ENCODE measurements at places on chromosomes 12 and 14.

- no peak for DNase-seq
Observed at GRCh38 chr14:49778421-49778820, 10.5 kb downstream of the KLHDC2 start.

DNA sequence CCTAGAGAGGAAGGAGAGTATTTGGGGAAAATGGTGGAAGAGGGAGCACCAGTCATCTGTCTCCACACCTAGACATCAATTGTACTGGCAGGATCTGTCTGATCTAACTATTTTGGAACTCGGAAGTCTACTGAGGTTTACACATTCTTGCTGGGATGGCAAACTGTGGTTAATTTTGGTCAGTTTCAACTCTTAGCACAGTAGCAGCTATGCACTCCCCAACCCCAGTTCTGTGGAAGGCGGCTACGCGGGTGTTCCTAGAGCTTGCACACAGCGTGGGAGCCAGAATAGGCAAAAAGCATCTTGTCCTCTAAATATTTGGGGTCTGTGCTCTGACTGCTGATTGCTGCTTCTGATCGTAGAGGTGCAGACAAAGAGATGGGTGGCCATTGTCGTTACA lies 33.8 kb downstream of the TECPR2 start:
- DNase-seq: no peak

GRCh38 chr12:26127404-26127803 lies 2.6 kb upstream of the BHLHE41 start:
- DNase-seq: no peak

DNA sequence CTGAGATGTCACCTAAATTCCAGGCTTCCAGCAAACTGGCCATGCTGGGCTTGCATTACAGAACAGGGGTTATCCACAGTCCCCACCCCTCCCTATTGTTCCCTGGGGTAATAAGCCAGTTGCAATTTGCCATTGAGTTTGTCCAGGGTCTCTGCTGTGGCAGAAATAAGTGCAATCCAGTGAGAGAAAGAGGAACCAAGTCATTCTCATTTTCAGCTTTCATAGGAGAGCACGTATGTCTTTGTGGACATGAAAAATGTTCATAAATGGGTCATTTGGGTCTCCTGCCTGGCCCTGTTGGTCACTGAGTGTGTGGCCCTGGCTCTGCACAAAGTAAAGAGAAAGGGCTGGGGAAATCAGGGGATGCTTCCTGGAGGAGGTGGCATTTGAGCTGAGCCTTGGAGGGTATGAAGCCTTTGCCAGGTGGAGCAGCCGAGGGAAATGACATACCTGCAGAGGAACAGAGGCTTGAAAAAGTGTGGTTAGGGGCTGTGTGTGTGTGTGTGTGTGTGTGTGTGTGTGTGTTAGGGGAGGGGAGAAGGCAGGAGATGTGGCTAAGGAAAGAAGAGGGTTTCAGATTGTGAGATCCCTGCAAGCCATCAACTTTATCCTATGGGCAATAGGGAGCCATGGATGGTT lies 29.3 kb downstream of the CMKLR1 start:
- no peak for DNase-seq

GRCh38 chr14:21245813-21246212 lies 23.4 kb downstream of the HNRNPC start:
- DNase-seq: no peak

DNA sequence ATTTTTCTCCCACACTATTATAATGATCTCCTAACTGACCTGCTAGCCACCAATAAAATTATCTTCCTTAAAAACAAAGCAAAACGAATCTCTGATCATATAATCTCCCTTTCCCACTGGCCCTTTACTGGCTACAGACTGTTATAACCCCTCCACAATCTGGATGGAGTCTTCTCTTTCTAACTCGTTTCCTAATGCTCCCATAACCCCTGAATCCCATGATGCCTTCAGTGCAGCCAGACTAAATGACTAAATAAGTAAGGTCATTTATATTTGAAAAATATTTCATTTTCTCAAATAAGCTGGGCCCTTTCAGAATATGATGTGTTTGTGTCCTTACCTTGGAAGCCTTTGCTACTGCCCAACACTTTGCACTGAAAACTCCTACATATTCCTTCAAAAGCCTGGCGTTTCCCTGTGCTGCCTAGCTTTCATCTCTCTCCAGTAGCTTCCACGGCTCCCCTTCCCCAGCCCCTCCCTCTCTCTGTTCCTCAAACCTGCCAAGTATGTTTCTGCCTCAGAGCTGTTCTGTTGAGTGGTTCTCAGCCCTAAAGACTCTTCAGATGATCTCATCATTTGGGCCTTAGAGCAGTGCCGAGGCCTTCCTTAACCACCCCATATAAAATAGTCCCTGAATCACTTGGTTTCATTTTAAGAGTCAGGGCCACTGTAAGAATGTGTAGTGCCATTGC lies 91.7 kb downstream of the MYRFL start:
- no peak for DNase-seq

DNA sequence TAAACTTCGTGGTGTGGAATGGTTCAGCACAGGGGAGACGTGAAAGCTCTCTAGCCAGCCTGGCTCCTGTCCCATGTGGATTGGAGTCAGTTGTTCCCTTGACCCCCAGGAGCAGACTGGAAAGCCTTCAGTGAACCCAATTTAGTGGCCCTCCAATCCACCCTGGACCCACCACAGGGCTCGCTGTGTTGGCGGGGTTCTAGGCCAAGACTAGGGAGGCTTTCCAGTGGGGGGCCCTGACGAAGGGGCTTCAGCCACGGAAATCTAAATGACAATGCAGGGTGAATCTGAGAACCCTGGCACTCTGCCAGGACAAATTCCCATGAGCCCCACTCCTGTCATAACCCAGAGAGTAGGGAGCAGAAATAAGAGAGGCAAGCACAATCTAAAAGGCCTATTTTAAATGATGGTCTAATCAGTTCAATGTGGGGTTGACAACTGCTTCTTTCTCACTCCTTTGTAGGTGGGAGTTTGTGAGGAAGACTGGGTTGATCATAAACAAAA lies 110.8 kb downstream of the SLC35F4 start:
- no peak for DNase-seq

- DNase-seq: no peak
Observed at GRCh38 chr12:103100257-103100831, 142.9 kb downstream of the ASCL1 start.

GRCh38 chr12:51823875-51824565 lies 24.5 kb downstream of the FIGNL2 start:
- peak; percentile 44 for DNase-seq

Measured in activated CD4-positive, alpha-beta T cell treated with anti-CD3 and anti-CD28 coated beads, Interleukin-2, Interleukin-6, amounts not matched to agents 100 ng/mL and 50 ng/mL, durations not matched to agents 16 hours and 8 hours (primary cell).